HTR-8/SVneo (cell line): ENCODE measurements at places on chromosomes 12 and 14.

DNA sequence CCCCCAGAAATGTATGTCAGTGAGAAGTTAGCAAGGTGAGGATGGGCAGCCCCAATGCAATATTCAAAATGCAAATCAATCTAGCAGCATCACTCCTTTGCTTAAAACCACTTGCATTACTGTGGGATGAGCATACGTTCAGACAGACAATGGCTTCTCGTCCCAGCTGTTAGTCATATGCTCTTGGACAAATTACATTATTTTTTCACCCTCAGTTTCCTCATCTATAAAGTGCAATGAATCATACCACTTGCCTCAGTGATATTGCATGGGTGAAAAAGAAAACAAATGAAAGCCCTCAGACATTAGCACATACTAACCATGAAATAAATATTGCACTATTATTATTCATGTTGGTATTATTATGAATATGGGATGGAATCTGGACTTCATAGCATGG, 132.3 kb downstream of the C12orf75 start:
- no peak for DNase-seq

DNA sequence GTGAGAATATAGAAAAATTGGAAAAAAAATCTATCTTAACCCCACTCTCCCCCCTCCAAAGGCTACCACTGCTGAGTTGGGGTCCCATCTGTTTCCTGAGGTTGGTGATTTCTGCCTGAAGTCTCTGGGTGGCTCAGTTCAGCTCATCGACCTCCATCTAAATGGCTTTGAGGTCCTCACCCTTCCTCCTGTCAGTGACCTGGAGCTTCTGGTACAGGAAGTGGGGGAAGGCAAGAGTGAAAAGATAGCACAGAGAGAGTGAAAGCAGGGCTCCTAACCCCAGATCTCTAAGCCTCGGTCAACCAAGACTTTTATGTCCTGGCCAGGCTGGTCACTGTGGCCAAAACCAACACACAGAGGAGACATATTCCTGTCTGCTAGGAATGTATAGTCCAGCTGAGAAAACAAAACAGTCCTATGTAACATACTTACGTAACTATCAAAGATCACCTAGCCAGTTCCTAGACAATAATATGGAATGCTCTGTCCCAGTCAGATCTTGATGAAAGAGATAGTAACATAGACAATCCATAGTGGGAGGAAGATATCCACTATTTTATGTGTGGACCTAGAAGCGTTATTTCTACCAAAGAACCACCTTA, 12.3 kb upstream of the KRT73 start:
- no peak for DNase-seq

GRCh38 chr12:47943623-47944340, 19.6 kb upstream of the TMEM106C start:
- no peak for DNase-seq

DNA sequence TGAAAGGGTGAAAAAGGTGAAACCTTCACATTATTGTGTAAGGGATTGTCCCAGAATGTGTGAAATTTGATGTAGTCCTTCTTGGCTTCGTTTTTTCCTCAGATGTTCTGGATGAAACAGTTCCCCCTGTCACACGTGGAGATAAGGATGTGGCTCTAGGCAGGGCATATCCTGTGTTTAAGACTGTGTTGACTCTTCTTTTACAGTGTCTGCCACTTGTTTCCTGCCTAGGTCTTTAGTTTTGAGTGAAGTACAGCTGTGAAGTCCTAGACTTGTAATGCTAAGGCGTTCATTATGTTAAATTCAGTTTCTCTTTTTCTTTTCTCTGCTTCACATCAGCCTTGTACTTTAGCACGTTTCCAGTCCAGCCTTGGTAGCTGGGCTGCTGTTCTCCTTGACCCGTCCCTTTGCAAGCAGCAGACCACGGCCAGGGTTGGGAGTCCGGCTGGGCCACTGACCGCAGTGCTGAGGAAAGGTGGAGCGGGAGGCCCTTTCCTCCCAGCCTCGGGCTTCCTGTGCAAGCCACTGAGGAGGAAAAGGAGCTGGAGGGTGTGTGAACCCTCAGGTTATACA, 59.1 kb downstream of the RASSF3 start:
- DNase-seq: no peak

- DNase-seq: no peak
Measured at GRCh38 chr12:95269892-95270291, 52.3 kb downstream of the VEZT start.

DNA sequence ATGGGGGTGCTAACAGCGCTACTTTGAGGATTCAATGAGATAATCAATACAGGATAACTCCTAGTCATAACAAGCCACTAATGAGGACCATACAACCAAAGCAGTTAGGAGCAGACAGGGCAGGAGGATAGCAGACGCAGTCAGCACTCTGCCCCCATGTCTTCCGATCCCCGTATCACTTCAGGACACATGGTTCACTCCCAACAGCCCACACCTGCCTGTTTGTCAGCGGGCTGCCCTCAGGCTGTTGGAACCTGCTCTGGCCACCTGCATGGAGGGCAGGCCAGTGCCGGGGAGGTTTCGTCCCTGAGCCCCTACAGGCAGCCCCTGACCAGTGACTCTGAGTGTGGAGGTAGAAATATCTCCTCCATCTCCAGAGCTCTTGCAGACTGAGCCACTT, 37.1 kb upstream of the LTBP2 start:
- DNase-seq: no peak

GRCh38 chr12:107593713-107594381, 91.8 kb upstream of the PWP1 start:
- no peak for DNase-seq

DNA sequence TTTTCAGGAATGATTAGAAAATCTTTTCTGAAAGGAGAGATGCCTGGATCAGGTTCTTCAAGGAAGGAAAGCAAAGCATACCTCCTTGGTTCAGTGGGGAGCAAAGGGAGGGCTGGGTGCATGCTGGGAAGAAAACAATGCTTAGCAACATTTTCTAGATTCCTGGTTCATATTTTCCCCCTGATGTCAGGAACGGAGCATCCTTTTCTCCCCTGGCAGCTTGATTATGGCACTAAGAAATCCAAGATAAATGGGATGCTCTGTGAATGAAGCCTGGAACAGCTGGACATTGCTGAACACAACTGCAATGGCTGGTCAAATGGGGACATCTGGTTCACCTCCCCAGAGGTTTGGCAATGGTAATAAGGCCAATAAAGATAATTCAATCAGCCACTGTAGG, 50.9 kb downstream of the KCNA5 start:
- DNase-seq: no peak

DNA sequence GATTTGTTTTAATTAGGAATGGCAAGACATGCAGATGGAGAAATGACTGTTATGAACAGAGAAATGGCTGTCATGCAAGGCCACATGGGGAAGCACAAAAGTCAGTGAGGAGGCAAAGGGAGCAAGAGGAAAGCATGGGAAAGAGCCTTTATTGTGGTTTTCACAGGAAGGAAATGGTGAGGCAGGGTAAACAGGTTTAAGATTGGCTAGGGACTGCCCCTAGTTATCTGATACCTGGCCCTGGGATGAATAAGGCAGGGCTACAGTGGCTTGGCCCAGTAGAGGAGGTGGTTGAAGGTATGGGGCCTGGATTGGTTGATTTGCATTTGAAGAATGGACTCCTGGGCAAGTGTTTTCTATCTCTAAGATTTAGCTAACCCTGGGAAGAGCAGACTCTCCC, 168.7 kb upstream of the CNOT2 start:
- DNase-seq: no peak

DNA sequence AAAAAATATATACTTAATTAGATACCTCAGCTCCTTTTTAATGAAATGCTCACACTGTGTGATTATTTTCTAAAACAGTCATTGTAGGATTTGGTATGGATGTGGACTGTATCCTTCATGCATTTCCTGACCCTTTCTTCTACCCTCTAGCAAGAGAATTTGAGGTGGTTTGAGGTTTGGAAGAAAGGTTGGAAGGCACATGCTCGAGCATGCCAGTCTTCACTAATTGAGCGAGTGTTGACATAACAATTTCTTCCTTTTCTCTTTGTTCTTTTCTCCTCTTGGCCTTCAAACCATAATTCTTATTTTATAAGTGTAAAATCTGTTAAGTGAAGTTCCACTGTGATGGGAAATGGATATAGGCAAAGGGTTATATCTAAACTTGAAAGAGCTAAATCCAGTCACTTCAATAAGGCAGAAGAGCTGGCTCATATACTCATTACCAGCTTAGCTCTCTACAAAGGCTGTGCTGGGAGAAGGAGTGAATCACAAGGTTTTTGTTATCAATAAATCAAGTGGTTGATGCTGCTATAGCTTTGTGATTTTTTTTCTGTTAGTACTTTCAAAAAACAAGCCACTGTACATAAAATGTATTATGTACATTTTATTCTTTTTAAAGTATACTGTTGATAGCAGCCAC, 16.2 kb upstream of the PTHLH start:
- no peak for DNase-seq

- DNase-seq: no peak
Measured at GRCh38 chr14:100271247-100271939, 32.4 kb downstream of the YY1 start.

DNA sequence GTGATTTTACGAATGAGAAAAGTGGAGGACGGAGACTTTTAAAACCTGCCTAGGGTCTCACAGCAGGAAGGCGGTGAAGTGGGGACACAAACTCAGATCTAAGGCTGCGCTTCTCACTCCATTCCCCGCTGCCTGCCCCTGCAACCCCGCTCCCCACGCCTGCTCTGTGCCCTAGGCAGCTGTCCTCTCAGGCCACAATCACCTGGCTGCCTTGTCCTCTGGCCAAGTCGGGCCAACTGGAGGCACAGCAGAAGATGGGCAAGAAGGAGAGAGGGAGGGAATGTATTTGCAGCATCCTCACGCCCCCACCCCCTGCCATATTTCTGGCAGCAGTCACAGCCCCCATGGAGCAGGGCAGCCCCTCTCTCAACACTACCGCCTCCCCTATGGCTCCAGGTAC, 94.9 kb downstream of the CHGA start:
- DNase-seq: no peak

DNA sequence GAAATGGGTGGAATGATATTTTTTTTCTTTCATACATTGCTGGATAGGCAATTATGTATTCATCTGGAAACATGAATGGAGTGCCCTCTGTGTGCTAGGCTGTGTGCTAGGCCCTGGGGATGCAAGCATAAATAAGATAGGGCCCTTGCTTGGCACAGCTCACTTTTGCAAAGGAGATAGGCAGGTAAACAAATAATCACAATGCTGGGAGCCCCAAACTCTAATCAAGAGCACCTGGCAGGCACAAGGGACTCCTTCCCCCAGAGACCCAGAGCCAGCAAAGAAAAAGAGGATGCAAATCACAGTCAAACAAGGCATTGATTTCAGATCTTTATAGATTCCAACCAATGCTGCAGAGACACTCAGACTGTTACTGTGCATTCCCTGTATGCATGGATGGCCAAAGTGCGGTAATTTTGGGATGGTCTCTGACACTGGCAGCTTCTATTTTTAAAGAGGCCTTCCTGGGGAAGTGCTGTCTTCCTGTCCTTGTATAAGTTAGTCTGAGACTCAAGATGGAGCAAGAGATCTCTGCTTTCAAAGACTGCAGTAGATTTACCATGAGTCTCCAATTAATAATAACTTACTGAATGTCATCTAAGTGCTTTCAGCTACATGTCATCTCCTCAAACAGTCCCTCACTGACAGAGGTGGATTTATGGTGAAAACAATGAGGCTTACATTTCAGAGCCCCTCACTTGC, 45.1 kb upstream of the CPM start:
- no peak for DNase-seq

GRCh38 chr12:15855646-15856045, 26.5 kb upstream of the STRAP start:
- no peak for DNase-seq

GRCh38 chr12:62724947-62725451, 210.0 kb downstream of the PPM1H start:
- peak; percentile 71 for DNase-seq
